ENCODE measurements at places on chromosomes 11 and 22. TPM values are rescaled to one million over a fixed set of nuclear protein-coding genes. Genes with fewer than 3 reads are reported as not detected.

WBP2NL gene
- total RNA-seq, result 2.0 TPM

SAA4 gene
- total RNA-seq, result 1.7 TPM

RAB36 gene
- total RNA-seq, result 3.2 TPM

PPME1 gene
- total RNA-seq, result 29.2 TPM

B3GAT1 gene
- 0.74 TPM for total RNA-seq

ADORA2A gene
- 5.2 TPM for total RNA-seq

PLEKHA7 gene
- total RNA-seq, result 45.9 TPM

DNA sequence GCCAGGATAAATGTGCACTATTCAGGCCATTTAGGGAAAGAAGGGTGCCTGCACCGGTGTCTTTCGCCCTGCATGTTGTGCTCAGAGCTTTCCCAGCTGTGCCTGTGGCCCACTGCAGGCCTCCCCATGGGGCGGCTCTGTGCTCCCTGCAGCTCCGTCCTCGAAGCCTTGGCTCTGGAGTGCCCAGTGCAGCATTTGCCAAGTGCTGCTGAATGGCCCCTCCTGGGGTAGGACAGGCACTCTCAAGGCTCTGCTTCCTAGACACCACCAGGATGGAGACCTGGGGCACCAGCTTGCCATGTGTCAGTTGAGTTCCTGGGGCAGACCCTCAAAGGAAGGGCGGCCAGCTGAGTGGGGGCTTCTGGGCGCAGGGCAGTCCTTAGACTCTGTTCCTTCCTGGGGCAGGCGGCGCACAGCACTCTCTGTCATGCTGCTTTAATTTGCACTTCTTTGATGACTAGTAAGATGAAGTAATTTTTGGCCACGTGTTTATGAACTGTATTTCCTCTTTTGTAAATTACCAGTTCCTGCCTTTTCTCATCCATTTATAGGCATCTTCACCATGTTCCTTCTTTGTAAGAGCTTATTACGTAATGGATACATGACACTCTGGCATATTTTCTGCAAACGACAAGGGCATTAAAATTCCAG is 32.1 kb upstream of the GNB1L start:
- no peaks in the 10 kb centered on the region for H3K27me3 ChIP-seq
- H3K4me1 ChIP-seq, result peaks cover 31% of the 10 kb centered on the region
- peak overlapping the region; percentile 29 for H3K27ac ChIP-seq
- no peak overlapping the region for H3K4me3 ChIP-seq

GRCh38 chr11:106852779-106853178 is 165.5 kb downstream of the GUCY1A2 start:
- H3K27me3 ChIP-seq, result no peaks in the 10 kb centered on the region
- DNase-seq, result no peak
- no peaks in the 10 kb centered on the region for H3K36me3 ChIP-seq
- no peak overlapping the region for H3K27ac ChIP-seq

DNA sequence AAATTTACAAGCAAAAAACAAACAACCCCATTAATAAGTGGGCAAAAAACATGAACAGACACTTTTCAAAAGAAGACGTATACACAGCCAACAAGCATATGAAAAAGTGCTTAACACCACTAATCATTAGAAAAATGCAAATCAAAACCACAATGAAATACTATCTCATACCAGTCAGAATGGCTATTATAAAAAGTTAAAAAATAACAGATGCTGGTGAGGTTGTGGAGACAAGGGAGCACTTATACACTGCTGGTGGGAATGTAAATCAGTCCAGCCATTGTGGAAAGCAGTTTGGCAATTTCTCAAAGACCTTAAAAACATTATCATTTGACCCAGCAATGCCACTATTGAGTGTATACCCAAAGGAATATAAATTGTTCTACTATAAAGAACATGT is 72.3 kb downstream of the BBOX1 start:
- no peaks in the 10 kb centered on the region for H3K36me3 ChIP-seq
- H3K27me3 ChIP-seq, result no peaks in the 10 kb centered on the region
- DNase-seq, result no peak
- H3K4me3 ChIP-seq, result no peak overlapping the region
- H3K4me1 ChIP-seq, result peaks cover 25% of the 10 kb centered on the region

DNA sequence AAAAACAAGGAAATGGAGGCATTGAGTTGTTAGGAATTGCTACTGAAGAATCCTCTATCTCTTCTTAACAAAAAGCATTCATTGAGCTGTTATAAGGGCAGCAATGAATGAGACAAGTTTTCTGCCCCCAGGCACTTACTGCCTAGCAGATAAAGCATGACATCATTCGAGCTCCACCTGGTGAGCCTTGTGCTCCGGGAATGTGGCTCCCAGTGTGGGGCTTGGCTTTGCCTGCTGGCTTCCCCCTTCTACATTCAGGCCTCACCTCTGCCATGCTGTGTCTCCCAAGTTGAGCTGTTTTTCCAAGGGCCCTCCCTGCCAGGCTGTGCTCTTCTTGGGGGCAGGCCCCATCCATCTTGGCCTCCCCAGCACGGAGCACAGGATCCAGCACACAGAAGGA is 56.9 kb upstream of the EIF3D start:
- no peaks in the 10 kb centered on the region for H3K36me3 ChIP-seq
- H3K27ac ChIP-seq, result no peak overlapping the region

DNA sequence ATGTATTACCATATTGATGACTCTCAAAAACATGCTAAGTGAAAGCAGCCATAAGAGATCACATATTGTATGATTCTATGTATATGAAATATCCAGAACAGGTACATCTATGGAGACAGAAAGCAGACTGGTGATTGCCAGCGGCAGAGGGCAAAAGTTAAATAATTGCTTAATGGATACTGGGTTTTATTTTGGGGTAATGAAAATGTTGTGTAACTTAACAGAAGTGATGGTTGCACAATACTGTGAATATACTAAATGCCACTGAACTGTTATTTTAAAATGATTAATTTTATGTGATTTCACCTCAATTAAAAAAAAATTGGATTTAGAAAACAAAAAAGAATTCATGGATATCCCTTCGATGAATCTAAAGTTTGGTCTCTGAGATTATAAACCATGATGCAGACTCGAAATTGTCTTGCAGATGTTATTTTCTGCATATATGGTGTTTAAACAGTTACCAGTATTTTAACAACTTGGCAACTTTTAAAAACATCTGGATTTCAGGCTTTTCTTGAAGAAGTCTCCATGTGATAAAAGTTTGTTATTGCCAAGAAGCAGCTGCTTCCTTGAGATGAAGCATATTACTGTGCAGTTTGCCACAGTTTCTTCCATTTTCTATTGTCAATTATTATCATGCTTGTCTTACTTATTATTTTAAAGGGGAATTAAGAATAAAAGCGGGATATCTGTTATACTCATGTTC is 38.1 kb downstream of the LARGE2 start:
- H3K27me3 ChIP-seq, result no peaks in the 10 kb centered on the region
- peak overlapping the region; percentile 63 for H3K27ac ChIP-seq
- no peak for DNase-seq
- H3K36me3 ChIP-seq, result no peaks in the 10 kb centered on the region
- no peak overlapping the region for H3K4me3 ChIP-seq

DNA sequence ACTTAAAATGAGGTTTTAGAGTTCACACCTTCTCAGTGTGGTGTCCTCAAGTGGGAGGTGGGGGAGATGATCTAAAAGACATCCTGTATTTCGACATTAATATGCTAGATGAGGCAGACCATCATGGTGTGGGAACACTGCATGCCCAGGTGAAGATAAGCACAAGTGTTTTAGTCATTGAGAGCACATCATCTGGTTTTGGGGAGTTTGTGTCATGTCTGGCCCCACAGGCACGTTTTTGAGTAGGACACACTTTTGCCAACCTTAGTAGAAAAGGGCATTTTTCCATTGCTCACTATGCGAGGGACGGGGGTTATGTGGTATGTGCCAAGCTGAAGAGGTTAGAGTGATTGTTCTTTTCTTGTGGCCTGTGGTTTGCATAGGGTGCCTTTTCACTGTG is 189.3 kb downstream of the DBX1 start:
- H3K4me3 ChIP-seq, result no peak overlapping the region
- H3K27ac ChIP-seq, result no peak overlapping the region
- DNase-seq, result no peak

- H3K27me3 ChIP-seq, result no peaks in the 10 kb centered on the region
- no peaks in the 10 kb centered on the region for H3K36me3 ChIP-seq
- H3K4me1 ChIP-seq, result no peaks in the 10 kb centered on the region
Measured at GRCh38 chr11:61545341-61545740, 35.5 kb downstream of the SYT7 start.

- H3K4me3 ChIP-seq, result no peak overlapping the region
- no peak overlapping the region for H3K27ac ChIP-seq
- H3K27me3 ChIP-seq, result no peaks in the 10 kb centered on the region
- no peak for DNase-seq
- H3K36me3 ChIP-seq, result no peaks in the 10 kb centered on the region
- no peaks in the 10 kb centered on the region for H3K4me1 ChIP-seq
Measured at GRCh38 chr11:18540207-18541009, 13.7 kb upstream of the TSG101 start.

DNA sequence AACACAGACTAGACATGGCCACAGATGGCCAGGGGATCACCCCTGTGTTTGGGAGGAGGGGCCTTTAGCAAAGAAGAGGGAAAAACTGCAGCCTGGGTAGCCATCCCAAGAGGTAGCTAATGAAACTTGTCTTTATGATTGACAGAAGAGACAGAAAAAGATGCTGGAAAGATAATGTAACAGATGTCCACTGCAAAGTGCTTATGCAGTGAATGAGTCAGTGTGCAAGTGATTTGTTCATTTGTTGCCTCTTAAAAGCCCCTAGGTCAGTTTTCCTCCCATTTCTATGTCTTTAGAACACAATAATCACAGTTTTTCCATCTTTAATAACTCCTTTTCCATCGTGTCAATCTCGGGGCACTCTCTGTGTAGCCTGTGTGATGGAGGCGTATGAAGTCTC is 57.2 kb downstream of the INSC start:
- no peak overlapping the region for H3K27ac ChIP-seq
- H3K36me3 ChIP-seq, result no peaks in the 10 kb centered on the region
- no peaks in the 10 kb centered on the region for H3K4me1 ChIP-seq
- DNase-seq, result no peak
- H3K4me3 ChIP-seq, result no peak overlapping the region

DNA sequence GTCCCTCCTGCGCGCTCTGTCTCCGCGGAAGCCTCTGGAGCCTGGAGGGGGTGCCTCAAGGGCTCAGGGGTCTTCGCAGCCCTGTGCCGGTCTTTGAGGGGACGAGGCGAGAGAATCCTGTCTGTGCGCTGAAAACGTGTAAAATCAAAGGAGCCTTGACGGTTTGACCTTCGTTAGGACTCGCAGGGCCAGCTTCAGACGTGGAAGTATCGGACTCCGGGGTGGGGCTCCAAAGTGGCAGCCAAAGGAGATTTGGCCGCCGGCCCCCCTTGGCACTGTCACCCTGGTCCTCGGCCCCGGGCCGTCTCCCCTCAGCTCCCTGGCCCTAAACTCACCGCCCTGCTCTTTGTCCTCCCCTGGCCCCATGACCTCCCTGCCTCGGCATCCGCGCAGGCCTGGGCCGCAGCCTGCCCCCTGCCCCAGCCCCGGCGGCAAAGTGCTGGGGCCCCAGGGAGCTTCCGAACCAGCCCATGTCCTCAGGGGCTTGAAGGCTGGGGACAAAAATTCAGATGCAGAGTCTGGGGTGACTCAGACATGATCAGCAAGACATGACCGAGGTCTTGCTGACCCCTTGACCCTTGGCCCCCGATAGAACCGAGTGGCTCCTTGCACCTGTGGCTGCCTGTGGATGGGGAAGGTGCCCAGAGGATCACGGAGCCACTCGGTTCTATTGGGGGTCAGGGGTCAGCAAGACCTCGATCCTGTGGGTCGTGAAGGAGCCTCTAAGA is 6.9 kb upstream of the PHRF1 start:
- H3K27me3 ChIP-seq, result no peaks in the 10 kb centered on the region
- no peaks in the 10 kb centered on the region for H3K36me3 ChIP-seq
- H3K27ac ChIP-seq, result peak overlapping the region; percentile 81
- DNase-seq, result no peak
- H3K4me3 ChIP-seq, result peak overlapping the region; percentile 53

DNA sequence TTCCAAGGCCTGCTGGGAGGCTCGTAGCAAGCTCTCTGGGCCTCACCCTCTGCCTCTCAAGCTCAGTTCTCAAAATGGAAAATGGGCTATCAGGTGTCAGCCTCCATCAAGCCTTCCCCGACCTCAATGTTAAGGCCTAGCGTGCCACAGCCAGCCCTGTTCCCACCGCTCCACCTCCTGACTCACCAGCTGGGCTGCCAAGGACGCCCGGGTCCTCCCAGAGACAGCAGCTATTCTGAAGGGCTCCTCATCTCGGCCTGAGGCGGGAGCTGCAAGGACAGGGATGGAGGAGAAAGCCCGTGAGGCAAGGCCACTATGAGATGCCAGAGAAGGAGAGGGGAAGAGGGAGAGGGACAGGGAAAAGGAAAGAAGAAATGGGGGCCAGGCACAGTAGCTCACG is 19.9 kb downstream of the ARAP1 start:
- H3K36me3 ChIP-seq, result no peaks in the 10 kb centered on the region
- H3K4me1 ChIP-seq, result peaks cover 18% of the 10 kb centered on the region
- DNase-seq, result no peak

GRCh38 chr11:106457727-106458126 is 380.3 kb downstream of the AASDHPPT start:
- H3K36me3 ChIP-seq, result no peaks in the 10 kb centered on the region
- H3K27ac ChIP-seq, result no peak overlapping the region
- DNase-seq, result no peak
- H3K4me3 ChIP-seq, result no peak overlapping the region

GRCh38 chr11:25901415-25901814 is 430.5 kb upstream of the ANO3 start:
- H3K36me3 ChIP-seq, result no peaks in the 10 kb centered on the region
- H3K27ac ChIP-seq, result no peak overlapping the region
- DNase-seq, result no peak
- no peak overlapping the region for H3K4me3 ChIP-seq
- H3K27me3 ChIP-seq, result no peaks in the 10 kb centered on the region

DNA sequence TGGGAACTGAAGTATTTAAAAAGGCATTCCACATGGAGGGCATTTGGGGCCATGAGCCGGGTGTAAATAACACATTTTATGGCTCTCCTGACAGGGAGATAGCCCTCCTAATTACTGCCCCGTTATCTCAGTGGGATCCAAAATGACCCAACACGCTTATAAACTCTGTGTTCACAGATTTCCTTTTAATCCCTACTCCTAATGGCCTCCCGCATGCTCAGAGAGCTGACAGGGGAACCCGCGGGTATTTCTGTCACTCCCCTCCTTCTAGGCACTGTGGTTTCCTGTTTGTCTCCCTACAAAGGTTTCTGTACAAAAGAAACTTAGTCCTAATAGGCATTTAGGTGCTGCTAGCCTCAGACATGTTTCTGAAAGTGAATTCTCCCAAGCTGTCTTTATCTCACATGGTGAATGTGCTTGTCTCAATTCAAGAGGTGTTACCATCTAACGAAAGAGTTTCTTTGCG is 202.8 kb upstream of the SEZ6L start:
- no peaks in the 10 kb centered on the region for H3K27me3 ChIP-seq
- H3K4me3 ChIP-seq, result no peak overlapping the region
- DNase-seq, result no peak
- H3K4me1 ChIP-seq, result no peaks in the 10 kb centered on the region
